NCI-H1105 (cell line): ENCODE measurements at places on chromosomes 16 and 17.

GRCh38 chr17:34126965-34127364, 128.1 kb upstream of the CCL2 start:
- no peak for DNase-seq

DNA sequence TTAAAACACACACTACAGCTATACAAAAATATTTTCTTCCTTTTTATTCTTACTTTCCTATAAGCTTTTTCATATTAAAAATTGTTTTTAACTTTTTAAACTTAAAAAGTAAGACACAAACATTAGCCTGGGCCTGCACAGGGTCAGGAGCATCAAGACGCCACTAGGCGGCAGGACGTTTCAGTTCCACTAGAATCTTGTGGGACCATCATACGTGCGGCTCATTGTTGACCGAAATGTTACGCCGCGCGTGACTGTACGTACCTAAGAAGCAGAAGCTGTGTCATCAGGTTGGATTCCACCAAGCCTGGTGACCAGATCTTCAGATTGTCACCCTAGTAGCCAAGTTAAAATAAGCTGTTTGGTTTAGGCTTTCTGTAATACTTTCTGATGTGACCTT, 47.1 kb downstream of the USP10 start:
- no peak for DNase-seq

DNA sequence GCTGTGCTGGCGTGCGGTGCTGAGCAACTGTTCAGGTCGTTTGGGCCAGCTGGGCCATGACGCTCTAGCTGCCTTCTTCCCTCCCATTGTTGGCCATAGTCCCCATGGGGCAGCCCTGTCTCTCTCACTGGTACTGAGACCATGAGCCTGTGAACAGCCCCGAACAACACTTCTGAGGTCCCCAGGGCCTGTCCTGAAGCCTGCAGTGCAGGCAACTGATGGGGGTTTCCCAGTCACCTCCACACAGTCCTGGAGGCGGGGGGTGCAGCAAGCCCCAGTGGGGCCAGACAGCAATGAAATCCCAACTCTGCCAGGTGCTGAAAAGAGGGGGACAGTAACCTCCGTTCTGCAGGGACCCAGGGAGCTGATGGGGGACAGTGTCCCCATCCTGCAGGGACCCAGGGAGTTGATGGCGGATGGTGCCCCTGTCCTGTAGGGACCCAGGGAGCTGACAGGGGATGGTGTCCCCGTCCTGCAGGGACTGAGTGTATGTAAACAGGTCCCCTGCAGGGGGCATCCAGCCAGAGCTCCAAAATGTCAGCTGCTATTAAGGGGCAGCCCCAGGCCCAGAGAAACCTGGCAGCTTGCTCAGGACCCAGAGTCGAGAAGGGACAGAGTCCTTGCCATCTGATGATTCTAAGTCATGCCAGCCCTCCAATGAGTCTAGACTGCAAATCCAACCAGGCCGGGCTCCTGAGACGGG, 30.4 kb downstream of the ENGASE start:
- no peak for DNase-seq

DNA sequence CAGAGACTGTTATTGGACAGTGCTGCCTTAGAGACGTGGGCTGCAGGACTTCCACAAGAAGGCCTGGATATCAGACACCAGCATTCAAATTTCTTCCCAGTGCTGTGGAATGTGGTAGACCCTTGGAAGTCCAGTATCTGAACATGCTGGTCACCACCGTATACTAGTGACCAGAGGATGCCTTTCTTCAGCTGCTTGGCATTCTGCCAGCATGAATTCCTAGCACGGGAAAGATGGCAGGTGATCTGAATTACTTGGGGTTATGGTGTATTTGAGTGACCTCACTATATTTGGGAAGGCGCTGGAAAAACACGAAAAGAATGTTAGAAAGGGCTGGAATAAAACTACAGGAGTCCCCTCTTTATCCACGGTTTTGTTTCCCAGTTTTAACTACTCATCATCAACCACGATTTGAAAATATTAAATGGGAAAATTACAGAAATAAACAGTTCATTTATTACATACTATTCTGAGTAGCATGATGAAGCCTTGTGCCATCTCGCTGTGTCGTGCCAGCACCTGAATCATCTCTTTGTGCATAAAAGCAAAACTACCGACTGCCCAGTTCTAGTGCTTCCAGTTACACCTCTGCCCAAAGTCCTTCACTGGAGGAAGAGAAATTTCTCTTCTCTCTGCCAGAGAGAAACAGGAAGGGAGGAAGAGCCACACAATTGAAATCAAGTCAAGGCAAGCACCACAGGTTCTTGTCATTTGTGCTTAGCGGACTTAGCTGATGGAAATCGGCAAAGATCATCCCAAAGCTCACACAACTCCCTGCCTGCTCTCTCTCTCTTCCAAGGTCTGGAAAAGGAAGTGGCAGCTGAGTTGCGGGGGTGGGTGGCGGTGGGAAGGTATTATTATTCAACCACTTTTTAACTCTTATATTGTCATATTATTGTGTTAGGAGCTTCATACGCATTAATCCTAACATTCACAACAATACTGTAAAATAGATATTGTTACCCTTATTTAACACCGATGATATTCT, 1.4 kb upstream of the CHST4 start:
- no peak for DNase-seq

DNA sequence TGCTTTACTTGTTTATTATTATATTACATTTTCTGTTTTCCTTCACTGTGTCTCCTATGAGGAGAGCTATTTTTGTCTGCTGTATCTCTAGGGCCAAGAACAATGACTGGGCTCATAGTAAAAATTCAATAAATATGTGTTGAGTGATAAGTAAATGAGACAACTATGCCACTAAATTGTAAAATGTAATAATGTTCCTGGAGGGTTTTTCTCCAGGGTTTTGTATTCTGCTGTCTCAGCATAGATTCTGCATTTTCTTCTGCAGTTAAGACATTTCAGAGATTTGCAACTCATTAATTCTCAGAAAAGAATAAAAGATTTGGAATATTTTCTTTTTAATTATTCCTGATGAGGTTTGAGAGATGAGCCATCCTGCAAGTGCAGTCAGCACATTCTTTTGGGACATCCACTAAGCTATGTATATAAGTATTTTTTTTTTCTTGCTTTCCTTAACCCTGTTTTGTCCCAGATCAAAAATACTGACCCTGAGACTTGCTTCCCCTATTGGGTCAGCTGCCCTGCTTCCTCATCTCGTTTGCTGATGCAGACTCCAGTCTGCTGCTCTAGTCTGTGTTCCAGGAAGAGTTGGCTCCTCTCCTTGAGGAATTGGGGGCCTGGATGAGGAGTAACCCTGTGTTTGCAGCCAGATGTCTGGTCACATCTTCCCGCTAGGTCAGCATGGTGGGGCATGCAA, 122.9 kb downstream of the ABCA8 start:
- DNase-seq, result no peak

GRCh38 chr16:867421-868385, 67.2 kb upstream of the GNG13 start:
- no peak for DNase-seq

- DNase-seq, result no peak
Observed at GRCh38 chr16:85961988-85962915, 63.3 kb downstream of the IRF8 start.

- peak; percentile 94 for DNase-seq
Observed at GRCh38 chr17:3754458-3755334, 31.0 kb downstream of the HASPIN start.

DNA sequence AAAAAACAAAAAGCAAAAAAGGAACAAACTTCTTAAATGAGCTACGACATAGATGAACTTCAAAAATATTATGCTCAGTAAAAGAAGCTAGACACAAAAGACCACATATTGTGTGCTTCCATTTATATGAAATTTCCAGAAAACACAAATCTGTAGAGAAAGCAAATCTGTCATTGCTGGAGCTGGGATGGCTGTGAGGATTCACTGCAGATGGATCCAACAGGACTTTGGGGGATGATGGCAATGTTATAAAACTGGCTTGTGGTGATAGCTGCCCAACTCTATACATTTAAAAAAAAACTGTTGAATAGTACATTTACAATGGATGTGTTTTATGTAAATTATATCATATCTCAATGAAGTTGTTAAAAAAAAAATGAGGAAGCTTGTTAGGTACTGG, 52.6 kb upstream of the MAP3K14 start:
- DNase-seq, result no peak

DNA sequence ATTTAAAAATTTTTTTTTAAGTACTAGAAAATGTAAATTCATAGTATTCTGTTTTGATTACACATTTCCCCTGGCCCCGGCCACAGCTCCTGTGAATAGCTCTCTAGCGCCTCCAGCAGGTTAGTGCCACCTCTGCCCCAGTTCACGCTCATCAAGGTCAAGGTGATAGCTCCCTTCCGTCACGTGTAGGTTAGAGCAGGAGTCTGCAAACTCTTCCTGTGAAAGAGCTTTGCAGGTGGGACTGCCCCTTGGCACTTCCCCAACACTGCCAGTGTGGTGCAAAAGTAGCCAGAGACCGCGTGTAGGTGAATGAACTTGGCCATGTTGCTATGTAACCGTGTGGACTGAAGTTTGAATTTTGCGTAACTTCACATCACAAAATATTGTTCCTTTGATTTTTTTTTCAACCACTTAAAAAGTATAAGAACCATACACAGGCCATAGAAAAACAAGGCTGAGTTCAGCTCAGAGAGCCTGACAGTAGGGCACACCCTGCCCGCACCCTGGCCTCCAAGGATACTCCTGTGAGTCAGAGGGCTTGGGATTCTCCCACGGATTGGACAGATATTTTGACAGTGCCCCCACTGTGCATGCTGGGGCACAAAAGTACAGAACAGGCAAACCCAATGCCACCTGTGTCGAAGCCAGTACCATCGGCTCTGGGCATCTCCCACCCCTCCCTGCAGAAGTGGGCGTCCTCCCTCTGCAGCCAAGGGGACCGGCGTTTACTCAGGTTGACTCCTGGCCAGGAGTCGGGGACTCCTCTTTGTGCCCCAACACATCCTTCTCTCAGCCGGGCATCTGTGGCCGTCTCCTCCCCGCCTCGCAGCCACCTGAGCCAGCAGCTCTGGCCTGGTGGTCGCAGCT, 92.0 kb upstream of the CHMP6 start:
- DNase-seq, result no peak

GRCh38 chr16:29676989-29677785, 1.8 kb upstream of the QPRT start:
- DNase-seq, result no peak

DNA sequence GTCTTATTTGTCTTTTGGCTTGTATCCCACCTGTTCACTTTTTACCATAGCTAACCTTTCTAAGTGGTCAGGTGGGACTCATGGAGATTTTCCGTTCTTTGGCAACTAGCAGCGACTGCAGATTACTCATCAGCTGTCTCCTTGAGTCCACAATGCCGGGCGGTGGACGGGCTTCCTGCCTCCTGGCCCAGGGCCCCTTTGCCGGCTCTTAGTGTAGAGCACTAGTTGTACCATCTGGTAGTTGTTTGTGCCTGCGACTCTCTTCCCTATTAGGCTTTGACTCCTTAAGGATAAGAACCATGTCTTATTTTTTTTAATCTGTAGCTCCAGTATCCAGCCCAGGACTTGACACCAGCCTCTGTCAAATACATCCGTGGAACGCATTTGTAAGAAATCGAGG, 399.9 kb downstream of the WWOX start:
- DNase-seq, result no peak

- DNase-seq, result peak; percentile 67
Observed at GRCh38 chr17:46158323-46159296, 34.6 kb downstream of the KANSL1 start.
